Activated CD4-positive, alpha-beta T cell treated with anti-CD3 and anti-CD28 coated beads for 36 hours (primary cell): ENCODE measurements at places on chromosomes 12 and 14. TPM values are rescaled to one million over a fixed set of nuclear protein-coding genes. Genes with fewer than 3 reads are reported as not detected.

DNA sequence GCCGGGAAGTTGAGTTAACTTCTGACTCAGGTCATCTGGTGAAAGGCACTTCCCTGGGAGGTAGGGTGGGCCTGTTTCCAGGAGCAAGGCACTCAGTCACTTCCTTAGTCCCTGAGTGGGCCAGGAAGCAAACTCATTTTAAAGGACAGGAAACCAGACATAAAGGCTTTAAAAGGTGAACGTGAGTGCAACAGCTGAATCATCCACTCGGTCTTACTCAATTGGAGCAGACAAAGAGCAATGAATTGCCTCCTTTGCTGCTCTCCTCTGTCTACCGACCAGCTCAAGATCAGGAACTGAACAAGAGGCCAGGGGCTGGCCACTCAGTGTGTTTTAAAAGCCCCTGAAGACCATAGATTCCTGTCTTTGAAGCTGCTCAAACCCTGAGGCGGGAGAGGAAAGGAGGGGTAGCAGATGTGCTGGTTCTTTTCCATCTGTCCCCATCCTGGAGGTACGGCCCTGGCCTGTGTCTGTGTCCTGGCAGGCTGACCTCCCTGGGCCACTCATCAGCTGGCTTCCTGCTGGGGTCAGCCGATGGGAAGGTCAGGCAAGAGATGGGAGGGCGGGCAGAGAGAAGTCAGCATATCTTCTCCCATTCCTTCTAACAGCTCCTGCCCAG is 148.9 kb downstream of the PPM1H start:
- H3K27me3 ChIP-seq = peaks cover 2% of the 10 kb centered on the region
- no peak overlapping the region for H3K4me3 ChIP-seq
- H3K27ac ChIP-seq = peak overlapping the region; percentile 47
- DNase-seq = peak; percentile 38
- H3K36me3 ChIP-seq = no peaks in the 10 kb centered on the region

DNA sequence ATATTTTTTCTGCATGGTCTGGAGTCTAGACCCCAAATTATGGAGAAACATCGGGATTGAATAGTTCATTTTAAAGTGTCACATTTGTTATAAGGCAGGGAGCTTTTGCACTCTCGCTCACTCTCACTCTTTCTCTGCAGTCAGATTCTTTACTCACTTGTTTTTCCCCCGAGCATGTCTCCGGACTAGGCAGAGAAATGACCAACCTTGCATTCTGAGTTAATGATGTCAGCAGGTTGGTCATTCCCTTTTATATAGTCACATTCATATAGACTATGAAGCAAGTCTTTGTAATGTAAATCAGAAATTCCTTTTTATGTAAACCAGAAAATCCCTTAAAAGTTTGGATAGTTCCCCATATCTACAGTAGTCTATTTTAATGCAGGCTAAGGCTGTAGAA is 4.1 kb downstream of the C12orf75 start:
- H3K4me3 ChIP-seq = no peak overlapping the region
- peaks cover 36% of the 10 kb centered on the region for H3K4me1 ChIP-seq
- H3K27ac ChIP-seq = no peak overlapping the region

GRCh38 chr14:25122843-25123242 is 72.9 kb upstream of the STXBP6 start:
- DNase-seq = no peak
- H3K4me1 ChIP-seq = no peaks in the 10 kb centered on the region
- peaks cover 4% of the 10 kb centered on the region for H3K27me3 ChIP-seq

GRCh38 chr12:40207551-40207950 is 17.2 kb upstream of the LRRK2 start:
- H3K4me3 ChIP-seq = no peak overlapping the region
- H3K4me1 ChIP-seq = no peaks in the 10 kb centered on the region
- H3K36me3 ChIP-seq = no peaks in the 10 kb centered on the region
- H3K27me3 ChIP-seq = no peaks in the 10 kb centered on the region
- no peak overlapping the region for H3K27ac ChIP-seq

DNA sequence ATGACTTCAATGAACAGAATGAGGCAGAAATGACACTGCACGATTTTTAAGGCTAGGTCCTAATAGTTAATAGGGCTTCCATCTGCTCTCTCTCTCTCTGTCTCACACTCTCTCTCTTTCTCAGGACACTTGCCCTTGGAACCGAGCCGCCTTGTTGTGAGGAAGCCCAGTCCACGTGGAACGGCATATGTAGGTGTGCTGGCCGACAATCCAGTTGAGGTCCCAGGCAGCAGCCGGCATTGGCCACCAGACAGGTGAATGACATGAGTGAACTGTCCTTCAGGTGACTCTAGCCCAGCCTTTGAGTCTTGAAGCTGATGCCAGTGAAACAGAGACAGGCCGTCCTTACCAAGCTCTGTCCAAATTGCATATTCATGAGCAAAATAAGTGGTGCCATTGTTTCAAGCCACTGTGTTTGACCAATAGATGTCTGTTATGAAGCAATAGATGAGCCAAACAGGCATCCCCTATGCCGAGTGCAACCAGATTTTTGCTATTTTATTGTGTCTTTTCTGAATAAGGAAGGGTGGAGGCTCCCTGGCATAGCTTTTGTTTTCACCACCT is 217.5 kb upstream of the LHX5 start:
- DNase-seq = no peak
- H3K27ac ChIP-seq = no peak overlapping the region
- H3K27me3 ChIP-seq = peaks cover 6% of the 10 kb centered on the region
- no peaks in the 10 kb centered on the region for H3K4me1 ChIP-seq
- H3K4me3 ChIP-seq = no peak overlapping the region

GRCh38 chr12:84035766-84036165 is 876.8 kb downstream of the SLC6A15 start:
- no peak overlapping the region for H3K27ac ChIP-seq
- H3K36me3 ChIP-seq = no peaks in the 10 kb centered on the region
- DNase-seq = no peak
- H3K4me3 ChIP-seq = no peak overlapping the region
- H3K27me3 ChIP-seq = no peaks in the 10 kb centered on the region

- H3K27me3 ChIP-seq = peaks cover 9% of the 10 kb centered on the region
- H3K27ac ChIP-seq = no peak overlapping the region
- peak; percentile 3 for DNase-seq
- peaks cover 8% of the 10 kb centered on the region for H3K4me1 ChIP-seq
Observed at GRCh38 chr14:105866841-105867321, 340.5 kb downstream of the TMEM121 start.

DNA sequence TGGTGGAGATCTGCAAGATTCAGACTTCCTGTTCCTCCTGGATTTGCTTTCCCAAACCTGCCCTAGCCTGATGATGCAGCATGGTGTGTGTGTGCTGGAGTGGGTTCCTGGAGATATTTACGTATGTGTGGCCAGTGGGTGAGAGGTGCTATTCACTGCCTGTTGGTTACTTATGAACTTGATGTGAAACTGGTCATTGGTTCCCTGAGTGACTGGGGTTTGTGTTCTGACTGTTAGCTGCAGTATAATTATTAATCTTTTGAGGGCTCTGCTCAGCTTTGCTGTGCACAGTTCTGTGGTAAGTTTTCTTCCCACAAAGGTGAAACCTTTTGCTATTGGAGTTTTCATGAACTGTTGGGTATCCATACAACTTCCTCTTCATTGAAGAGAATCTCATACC is 541.8 kb upstream of the FBXO33 start:
- H3K4me1 ChIP-seq = no peaks in the 10 kb centered on the region
- H3K27ac ChIP-seq = no peak overlapping the region
- H3K36me3 ChIP-seq = no peaks in the 10 kb centered on the region
- H3K27me3 ChIP-seq = no peaks in the 10 kb centered on the region
- DNase-seq = no peak

DNA sequence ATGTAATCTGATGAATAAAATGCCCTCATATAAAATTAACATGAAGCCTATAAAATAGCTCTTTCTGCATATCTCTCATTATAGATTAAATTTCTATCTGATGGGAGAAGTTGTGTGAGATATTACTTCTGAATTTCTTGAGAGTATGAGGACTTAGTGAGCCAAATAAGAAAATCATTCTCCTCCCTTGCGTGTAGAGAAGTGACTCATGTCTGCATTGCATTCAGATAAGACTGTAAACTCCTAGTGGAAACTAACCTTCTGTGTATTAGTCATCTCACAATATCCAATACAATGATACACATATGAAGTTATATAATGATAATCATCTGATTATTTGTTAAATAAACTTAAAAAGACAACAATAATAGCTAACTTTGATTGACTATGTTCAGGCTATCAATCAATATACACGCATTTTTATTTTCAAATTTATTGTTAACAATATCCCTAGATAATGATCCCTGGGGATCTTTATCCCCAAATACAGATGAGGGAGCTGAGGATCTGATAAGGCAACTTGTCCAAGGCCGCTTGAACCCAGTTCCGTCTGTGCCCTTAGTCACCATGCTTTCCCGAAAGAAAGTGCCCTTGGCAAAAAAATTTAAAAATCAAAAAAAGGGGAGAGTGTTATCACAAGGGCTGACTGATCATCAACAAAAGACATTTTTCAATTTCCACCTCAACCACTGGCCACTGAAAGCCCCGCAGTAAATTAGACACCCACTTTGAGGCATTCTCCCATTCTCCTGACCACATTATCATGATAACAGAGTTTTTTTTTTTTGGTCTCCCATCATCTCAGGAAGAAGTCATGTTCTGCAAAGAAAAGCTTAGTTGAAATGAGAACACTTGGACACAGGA is 189.2 kb upstream of the RASSF8 start:
- no peak overlapping the region for H3K27ac ChIP-seq
- DNase-seq = no peak
- no peaks in the 10 kb centered on the region for H3K4me1 ChIP-seq

- no peak overlapping the region for H3K4me3 ChIP-seq
- H3K36me3 ChIP-seq = peaks cover 62% of the 10 kb centered on the region
- H3K27me3 ChIP-seq = no peaks in the 10 kb centered on the region
- DNase-seq = no peak
- H3K27ac ChIP-seq = no peak overlapping the region
Observed at GRCh38 chr14:66920196-66920595, 269.0 kb upstream of the GARIN2 start.

- no peaks in the 10 kb centered on the region for H3K27me3 ChIP-seq
- H3K4me1 ChIP-seq = peaks cover 55% of the 10 kb centered on the region
- peak overlapping the region; percentile 83 for H3K4me3 ChIP-seq
- DNase-seq = no peak
- H3K36me3 ChIP-seq = peaks cover 25% of the 10 kb centered on the region
Observed at GRCh38 chr14:69149461-69150244, 3.3 kb downstream of the DCAF5 start.

GRCh38 chr14:90060312-90060964 is 1.4 kb upstream of the KCNK13 start:
- peak overlapping the region; percentile 64 for H3K4me3 ChIP-seq
- DNase-seq = peak; percentile 77
- peaks cover 64% of the 10 kb centered on the region for H3K27me3 ChIP-seq
- H3K36me3 ChIP-seq = no peaks in the 10 kb centered on the region

- no peaks in the 10 kb centered on the region for H3K27me3 ChIP-seq
- H3K4me3 ChIP-seq = no peak overlapping the region
- H3K36me3 ChIP-seq = peaks cover 16% of the 10 kb centered on the region
Observed at GRCh38 chr12:92036771-92037453, 108.7 kb downstream of the BTG1 start.

- peaks cover 4% of the 10 kb centered on the region for H3K4me1 ChIP-seq
- no peak overlapping the region for H3K27ac ChIP-seq
- no peaks in the 10 kb centered on the region for H3K27me3 ChIP-seq
- no peak for DNase-seq
Observed at GRCh38 chr14:95440496-95440895, 76.0 kb downstream of the SYNE3 start.

DNA sequence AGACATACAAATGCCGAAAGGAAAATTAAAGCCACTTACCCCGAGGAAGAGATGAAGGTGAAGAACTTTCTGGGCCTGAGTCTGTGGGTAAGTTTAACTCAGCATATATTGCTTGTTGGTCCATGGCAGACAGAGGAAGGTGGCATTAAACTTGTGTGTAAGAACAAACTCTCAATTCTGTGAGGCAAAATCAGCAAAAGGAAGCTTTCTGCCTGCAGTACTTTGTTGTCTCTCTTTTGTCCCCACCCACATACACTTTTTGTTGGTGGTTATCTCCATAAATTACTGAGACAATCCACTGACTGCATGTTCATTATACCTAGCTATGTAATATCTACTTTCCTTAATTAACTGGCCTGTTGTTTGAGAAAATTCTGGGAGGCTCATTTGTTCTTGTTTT is at the start of gene KLRB1:
KLRB1 (minus strand) TSS at position 201 of the 400 bp plus-strand sequence; CDS start at position 124, 77 bp downstream.
- peak within 1 kb of the TSS; percentile 76 for H3K27ac ChIP-seq
- H3K36me3 ChIP-seq = peaks cover 10% of the 10 kb centered on the region
- DNase-seq = no peak
- H3K27me3 ChIP-seq = no peaks in the 10 kb centered on the region

DNA sequence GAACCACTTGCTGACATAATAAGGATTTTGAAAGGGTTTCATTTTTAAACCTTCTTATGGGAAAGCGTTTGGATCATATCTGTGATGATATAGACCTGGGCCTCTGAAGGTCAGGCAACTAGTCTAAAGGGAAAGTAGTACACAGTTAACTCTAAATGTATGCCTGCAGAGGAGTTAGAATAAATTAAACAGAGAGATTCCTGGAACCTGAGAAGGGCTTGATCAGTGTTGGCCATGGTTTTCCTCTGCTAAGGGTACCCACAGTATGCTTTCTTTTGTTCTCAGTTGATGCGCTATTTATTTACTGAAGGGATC is 14.4 kb upstream of the POLR3B start:
- peaks cover 10% of the 10 kb centered on the region for H3K36me3 ChIP-seq
- H3K27ac ChIP-seq = no peak overlapping the region
- no peaks in the 10 kb centered on the region for H3K27me3 ChIP-seq
- DNase-seq = no peak

DNA sequence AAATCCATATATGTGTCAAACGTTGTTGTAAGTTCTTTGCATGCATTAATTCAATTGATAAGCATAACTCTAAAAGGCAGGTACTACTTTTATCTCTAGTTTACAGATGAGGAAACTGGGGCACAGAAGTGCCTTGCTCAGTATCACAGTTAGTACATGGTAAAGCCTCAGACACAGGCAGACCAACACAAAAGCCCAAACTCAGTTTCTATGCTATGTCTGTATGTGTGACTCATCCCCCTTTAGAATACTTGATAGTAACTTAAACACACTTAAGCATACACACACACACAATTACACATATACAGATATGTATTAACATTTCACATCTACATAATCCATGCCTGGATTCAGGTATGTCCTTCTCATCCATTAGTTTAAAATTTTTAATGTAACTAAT is 88.0 kb downstream of the EPS8 start:
- no peaks in the 10 kb centered on the region for H3K36me3 ChIP-seq
- H3K27me3 ChIP-seq = peaks cover 7% of the 10 kb centered on the region
- no peak overlapping the region for H3K27ac ChIP-seq
- no peak overlapping the region for H3K4me3 ChIP-seq

- no peak for DNase-seq
- H3K27me3 ChIP-seq = no peaks in the 10 kb centered on the region
- no peak overlapping the region for H3K27ac ChIP-seq
- H3K36me3 ChIP-seq = peaks cover 12% of the 10 kb centered on the region
- peaks cover 45% of the 10 kb centered on the region for H3K4me1 ChIP-seq
- no peak overlapping the region for H3K4me3 ChIP-seq
Observed at GRCh38 chr12:26726956-26727355, 106.0 kb downstream of the ITPR2 start.

GRCh38 chr14:100362311-100362927 is 39.3 kb downstream of the SLC25A47 start:
- no peak overlapping the region for H3K27ac ChIP-seq
- no peak overlapping the region for H3K4me3 ChIP-seq
- peaks cover 37% of the 10 kb centered on the region for H3K4me1 ChIP-seq
- peaks cover 86% of the 10 kb centered on the region for H3K36me3 ChIP-seq
- no peak for DNase-seq
- no peaks in the 10 kb centered on the region for H3K27me3 ChIP-seq

The FERMT2 gene
- 3.6 TPM for total RNA-seq

The PROX2 gene
- 0.23 TPM for total RNA-seq

The OTX2 gene
- not detected for total RNA-seq

The IL31 gene
- total RNA-seq = 2.1 TPM

The CCDC88C gene
- 73.7 TPM for total RNA-seq

The FGF23 gene
- total RNA-seq = not detected

The FGF6 gene
- total RNA-seq = not detected

The PRICKLE1 gene
- total RNA-seq = 0.30 TPM

The SLC4A8 gene
- 2.0 TPM for total RNA-seq
